ENCODE measurements at places on chromosomes 7 and 10. TPM values are rescaled to one million over a fixed set of nuclear protein-coding genes. Genes with fewer than 3 reads are reported as not detected.

GRCh38 chr10:124401633-124402032 lies 17.1 kb downstream of the OAT start:
- no peak for DNase-seq

- DNase-seq: no peak
These were observed 16.7 kb upstream of the CADPS2 start for GRCh38 chr7:122902751-122903495.

GRCh38 chr7:151890355-151891004 lies 13.6 kb upstream of the PRKAG2 start:
- no peak for DNase-seq

- no peak for DNase-seq
These were observed 214.5 kb downstream of the TNS3 start for GRCh38 chr7:47367369-47367768.

- DNase-seq: no peak
These were observed 146.6 kb downstream of the BMS1 start for GRCh38 chr10:42929236-42929635.

DNA sequence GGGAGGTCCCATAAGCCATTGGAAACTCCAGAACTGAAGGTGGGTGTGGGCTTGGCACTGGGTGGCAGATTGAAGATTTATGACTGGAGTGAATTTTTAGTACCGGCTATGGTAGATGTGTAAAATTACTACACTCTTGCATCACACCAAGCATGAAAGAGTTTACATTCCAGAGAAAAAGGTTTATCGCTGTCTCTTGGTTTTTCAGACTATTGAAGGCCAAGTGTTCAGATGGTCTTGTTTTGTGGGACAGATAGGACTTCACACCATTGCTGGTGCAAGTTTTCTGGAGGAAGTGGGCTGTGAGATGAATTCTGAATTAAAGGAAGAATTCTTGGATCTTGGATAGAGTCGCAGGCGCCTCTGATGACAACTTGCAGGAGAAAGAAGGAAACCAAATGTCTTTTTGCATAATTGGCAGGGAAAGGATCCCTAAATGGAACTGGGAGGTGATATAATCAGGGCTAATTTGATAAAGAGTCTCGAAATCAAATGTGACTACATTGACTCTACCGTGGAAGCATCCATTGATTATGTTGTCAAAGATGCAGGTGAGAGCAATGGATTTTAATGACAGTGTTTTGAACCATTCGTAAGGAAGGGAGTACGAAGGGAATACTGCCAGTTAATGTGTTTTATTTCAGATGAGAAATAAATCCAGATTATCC lies 14.2 kb upstream of the NMT2 start:
- no peak for DNase-seq

DNA sequence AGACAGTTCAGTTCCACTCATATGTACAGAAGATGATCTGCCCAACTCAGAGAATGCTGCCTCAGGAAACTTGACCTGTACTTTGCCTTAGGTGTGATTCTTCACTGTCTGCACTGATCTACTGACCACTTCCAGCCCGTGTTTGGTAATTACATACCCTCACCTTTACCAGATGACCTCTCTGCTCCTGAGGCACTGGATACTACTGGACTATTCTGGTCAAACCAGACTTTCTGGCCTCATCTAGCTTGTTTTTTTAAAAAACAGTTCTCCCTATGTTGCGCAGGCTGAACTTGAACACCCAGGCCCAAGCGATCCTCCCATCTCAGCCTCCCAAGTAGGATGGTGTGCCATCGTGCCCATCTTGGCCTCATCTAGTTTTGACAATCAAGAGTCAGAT lies 26.2 kb downstream of the IDE start:
- no peak for DNase-seq

GRCh38 chr7:117458977-117459583 lies 20.7 kb upstream of the CFTR start:
- DNase-seq: peak; percentile 52

DNA sequence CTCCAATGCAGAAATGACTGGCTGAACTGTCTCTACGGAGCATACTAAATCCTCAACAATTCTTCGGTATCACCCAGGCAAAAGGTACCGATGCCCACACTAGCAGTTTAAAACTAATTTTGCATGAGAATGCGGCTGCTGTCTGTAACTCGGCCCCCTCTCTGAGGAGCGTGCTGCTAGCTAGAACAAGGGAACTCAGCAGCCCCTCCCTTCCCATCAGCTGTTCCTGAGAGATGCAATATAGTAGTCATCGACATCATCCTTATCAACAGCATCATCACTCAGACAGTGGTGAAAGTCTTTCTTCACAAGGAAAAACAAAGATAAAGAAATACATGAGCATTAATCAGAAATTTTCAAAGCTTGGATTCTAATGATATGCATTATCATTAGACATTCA lies 189.1 kb upstream of the FRMD4A start:
- DNase-seq: no peak

DNA sequence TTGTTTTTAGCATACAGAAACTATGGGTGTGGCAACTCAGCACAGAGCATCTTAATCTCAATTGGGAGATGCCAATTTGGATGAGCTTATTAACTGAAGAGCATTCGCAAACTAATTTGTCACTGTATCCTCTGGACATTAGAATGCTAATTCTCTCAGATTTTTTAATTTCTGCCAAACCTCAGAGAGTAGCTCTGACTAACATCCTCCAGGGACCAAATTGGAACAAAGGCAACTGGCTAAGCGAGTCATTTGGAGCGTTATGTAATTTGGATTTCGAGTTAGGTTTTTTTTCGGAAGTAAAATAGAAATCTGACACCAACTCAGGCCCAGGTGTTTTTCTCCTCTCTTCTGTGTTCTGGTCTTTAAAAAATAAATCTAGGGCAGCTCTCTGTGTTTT lies 201.9 kb downstream of the BMPER start:
- DNase-seq: no peak

- no peak for DNase-seq
These were observed 2.8 kb upstream of the DENND2A start for GRCh38 chr7:140643416-140643815.

GRCh38 chr7:127673902-127674301 lies 21.9 kb downstream of the SND1 start:
- DNase-seq: no peak

DNA sequence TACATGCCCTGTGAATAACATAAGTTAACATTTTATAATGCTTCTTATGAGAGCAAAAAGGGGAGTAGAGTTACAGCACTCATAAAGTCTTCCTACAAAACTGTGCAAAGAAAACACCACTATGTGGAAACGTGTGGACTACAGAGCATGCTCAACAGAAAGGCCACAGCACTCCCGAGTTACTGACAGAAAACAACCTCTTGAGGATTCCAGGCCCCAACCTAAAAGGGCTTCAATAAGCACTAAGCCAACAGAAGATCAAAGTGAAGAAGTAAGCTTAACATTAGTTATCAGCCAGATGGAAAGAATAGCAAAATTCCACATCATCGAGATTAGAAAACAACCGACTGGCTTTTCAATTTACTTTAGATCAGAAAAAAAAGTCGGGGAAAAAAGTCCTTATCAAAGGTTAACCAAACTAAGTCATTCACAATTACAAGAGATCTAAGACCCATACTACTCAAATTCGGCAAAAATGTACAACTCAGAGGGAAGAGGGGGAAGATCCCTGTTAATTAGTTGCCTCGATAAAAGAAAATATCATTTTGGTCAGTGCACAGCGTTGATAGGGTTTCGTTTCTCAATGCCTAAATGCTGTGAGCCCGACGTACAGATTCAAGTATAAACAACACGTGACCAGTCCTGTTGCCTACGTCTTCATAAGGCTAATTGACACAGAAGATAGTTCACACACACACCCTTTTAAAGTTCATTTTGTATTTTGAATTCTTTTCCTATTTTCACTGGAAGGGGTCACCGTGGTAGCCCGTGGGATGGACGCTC lies 1.4 kb downstream of the KBTBD2 start:
- DNase-seq: peak; percentile 36

DNA sequence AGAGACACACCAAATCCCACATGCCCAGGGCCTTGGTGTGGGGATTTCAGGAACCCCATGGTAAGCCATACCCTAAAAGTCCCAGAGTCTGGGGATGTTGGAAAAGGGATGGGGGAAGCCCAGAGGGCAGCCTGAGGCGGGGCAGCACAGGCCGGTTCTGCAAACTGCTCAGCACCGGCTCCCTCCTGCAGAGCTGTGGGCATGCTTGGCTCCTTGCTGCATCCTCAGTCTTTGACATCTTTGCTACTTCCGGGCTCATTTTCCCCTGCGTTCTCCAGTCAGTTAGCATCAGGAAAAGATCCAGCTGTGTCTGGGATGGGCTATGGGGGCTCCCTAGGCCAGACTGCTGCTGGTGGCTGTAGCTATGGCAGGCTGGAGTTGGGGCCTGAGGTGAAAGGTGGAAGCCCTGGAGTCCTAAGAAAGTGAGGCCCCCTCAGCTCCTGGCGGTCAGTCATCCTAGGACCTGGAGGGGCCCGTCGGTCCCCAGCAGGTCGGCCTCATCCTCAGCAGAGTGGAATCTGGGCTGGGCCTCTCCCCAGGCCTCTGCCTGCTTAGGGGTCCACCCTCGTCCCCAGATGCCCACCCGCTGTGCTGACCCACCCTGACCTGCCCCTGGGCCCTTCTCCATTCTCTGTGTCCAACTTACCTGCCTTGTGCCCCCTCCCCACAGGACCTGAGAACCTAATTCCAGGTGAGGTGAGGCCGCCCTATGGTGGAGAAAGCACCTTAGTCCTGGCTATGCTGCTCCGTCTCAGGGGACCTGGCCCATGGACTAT lies 9.3 kb downstream of the TBATA start:
- DNase-seq: peak; percentile 79

DNA sequence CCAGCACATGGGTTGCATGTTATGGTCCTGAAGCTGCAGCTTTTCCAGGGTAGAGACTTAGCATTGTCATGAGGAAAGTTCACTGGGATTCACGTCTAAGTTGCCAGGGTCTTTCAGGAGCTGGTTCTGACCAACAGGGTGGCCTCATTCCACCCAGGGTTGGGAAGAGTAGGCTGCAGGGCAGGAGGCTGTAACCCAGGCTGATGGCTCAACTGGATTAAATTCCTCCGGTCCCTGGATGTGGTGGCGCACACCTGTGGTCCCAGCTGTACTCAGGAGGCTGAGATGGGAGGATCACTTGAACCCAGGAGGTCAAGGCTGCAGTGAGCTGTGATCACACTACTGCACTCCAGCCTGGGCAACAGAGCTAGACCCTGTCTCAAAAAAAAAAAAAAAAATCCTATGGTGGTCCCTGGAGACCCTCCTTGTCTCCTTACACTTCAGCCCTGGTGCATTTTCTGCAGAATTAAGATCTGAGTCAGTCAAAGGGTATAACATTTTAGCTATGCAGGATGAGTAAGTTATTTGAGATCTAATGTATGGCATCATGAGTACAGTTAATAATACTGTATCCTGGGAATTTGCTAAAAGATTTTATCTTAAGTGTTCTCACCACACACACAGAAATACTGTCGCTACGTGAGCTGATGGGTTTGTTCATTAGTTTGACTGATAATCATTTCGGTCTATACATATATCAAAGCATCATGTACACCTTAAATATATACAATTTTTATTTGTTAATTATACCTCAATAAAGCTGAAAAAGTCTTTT lies 44.0 kb downstream of the ASB13 start:
- no peak for DNase-seq

GRCh38 chr7:149689291-149689721 lies 84.1 kb downstream of the ZNF467 start:
- DNase-seq: peak; percentile 86

DNA sequence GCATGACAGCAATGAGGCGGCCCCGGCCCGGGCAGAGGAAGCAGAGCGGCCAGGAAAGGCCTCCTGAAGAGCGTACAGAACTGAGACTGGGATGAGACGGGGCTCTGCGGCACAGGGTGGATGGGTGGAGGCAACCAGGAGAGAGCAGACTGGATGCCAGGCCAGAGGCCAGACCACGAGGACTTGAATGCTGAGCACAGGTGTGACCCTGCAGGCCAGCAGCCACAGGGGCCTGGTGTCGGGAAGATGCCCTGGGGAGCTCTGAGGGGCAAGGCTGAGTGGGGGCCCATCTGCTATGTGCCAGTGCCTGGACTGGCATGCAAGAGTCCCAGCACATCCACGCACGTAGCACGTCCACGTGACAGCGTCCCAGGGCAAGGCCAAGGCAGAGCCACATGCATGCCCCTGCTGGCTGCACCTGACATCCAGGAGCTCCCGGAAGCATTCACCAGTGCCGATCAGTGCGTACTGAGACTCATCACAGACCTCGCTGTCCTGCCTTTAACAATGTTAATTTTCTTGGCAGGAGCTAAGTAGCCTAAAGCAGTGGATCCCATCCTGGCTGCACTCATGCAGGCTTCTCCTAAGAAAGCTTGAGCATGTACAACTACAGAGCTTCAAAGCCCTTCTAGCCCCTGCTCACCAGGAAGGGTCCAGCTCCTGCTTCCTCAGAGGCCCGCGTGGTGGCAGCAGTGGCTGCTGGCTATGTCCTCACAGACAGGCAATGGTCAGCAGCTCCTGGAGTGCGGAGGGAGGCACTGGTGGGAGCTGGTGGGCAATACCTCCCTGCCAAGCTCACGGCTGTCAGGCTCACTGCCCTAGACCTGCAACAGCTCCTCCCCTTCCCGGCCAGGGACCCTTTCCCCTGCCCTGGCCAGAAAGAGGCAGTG lies 18.0 kb downstream of the GRID1 start:
- no peak for DNase-seq

DNA sequence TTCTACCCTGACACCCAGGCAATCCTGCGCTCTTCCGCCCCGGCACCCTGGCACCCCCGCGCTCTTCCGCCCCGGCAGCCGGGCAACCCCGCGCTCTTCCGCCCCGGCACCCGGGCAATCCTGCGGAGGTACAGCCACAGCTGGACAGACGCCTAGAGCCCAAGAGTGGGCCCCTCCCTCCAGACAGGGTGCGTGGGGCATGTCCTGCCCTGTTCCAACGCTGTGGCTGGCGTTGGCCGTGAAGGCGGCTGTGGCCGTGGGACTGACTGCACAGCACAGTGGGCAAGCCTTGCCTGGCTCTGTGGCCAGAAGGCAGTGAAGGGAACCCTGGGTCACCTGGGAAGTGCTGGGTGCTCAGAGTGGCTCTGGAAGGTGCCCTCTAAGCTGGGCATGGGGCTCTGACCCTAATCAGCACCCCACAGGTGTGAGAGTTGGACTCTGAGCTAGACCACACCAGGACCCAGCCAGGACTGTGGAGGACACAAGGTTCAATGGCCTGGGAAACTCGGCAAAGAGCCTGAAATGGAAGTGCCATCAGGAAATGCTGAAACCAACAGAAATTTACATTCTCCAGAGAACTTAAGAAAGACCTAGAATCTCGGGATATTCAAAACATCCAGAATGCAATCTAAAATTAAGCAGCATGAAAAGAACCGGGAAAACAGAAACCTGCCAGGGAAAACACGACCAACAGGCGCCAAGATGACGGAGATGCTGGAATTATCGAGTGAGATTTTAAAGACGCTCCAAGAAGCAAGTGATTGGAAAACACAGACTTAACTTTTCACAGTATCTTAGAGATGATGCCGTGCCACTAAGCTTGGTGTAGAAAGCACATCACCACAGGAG lies 253.6 kb downstream of the ELFN1 start:
- no peak for DNase-seq

- DNase-seq: peak; percentile 48
These were observed 14.0 kb downstream of the GATAD1 start for GRCh38 chr7:92461027-92462003.

GRCh38 chr10:51073453-51074237 lies 642 bp upstream of the PRKG1 start:
- DNase-seq: no peak

LGI1 gene
- total RNA-seq: not detected

SUGCT gene
- 4.2 TPM for total RNA-seq

GPR146 gene
- total RNA-seq: 14.4 TPM

SMIM30 gene
- 53.0 TPM for total RNA-seq

ZNF804B gene
- total RNA-seq: not detected

KCNIP2 gene
- total RNA-seq: 2.6 TPM

SLC13A1 gene
- total RNA-seq: not detected

FUOM gene
- total RNA-seq: 8.4 TPM

TSPAN13 gene
- total RNA-seq: 125 TPM

CALHM1 gene
- not detected for total RNA-seq

TEX47 gene
- not detected for total RNA-seq
